H9 (cell line): ENCODE measurements at places on chromosomes 3 and 15. TPM values are rescaled to one million over a fixed set of nuclear protein-coding genes. Genes with fewer than 3 reads are reported as not detected.

Gene ITIH4
- total RNA-seq, result 3.0 and 3.4 TPM in 2 replicates

Gene CACNA1D
- 1.9 and 3.5 TPM in 2 replicates for total RNA-seq

Gene ELL3
- total RNA-seq, result 6.4 and 7.2 TPM in 2 replicates

DNA sequence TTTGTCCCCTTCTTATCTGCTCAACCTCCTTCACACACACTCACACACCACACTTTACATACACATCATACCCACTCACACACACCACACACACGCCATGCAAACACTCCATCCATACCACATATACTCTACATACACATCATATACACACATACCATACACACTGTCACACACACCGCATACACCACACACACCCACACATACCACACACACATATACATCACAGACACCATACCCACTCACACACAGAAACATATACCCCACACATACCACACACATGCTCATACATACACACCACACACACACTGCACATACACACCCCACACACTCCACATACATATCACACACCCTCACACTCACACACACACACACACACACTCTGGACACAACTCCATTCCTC, 54.3 kb upstream of the ACP3 start:
- DNase-seq, result no peak

- no peak for DNase-seq
Observed at GRCh38 chr15:39869254-39869653, 50.8 kb downstream of the GPR176 start.

DNA sequence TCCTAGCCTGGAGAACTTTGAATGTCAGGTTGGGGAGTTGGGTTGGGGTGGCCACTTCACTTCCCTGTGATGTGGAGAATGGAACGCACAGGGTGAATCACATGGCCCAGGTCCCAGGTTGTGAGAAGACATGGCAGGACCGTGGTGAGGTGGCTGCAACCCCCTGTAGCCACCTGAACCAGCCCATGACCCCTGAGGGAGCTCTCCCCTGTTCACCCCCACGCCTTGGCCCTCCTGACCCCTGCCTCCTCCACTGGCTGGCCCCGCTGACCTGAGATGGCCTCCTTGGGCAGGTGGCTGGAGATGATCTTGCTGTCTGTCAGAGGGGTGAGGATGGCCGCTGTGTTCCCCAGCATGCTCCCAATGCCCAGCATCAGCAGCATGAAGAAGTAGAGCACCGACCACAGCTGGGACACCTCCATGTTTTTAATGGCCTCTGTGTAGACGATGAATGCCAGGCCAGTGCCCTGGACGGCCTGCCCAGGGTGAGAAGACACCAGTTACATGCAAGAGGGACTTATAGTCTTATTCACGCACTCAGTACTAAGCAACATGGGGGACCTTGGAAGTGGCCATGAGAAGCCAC, 31.0 kb downstream of the SLC6A20 start:
- no peak for DNase-seq

- DNase-seq, result no peak
Observed at GRCh38 chr3:102090721-102091045, 241.4 kb downstream of the NFKBIZ start.

DNA sequence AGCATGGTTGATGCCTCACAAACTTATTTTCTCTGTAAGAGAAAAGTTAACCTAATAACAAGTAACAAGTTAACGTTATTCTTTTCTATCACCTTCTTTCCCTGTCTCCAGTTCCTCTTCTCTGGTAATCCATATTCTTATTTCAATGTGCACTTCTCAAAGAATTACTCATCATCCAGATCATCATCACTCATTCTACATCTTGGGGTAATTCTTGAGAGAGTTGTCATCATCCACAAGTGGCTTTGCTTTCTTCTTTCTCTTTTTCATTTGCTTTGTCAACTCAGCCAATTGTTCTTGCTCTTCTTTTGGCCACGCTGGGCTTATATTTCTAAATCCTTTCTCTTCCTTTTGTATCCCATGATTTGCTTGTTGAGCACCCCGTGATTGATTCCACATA, 20.8 kb upstream of the RNF111 start:
- no peak for DNase-seq

DNA sequence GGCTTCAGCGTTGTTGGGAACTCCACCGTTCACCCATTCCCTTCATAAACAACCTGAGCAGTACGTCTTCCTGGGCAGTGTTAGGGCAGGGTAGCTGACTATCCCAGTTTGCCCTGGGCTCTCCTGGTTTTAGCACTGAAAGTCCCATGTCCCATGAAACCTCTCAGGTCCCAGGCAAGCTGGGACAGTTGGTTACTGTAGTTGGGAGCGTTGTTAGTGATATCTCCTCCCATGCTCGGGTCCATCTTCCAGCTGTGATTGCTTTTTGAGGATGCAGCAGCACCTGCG, 60.9 kb upstream of the HERC1 start:
- DNase-seq, result no peak

DNA sequence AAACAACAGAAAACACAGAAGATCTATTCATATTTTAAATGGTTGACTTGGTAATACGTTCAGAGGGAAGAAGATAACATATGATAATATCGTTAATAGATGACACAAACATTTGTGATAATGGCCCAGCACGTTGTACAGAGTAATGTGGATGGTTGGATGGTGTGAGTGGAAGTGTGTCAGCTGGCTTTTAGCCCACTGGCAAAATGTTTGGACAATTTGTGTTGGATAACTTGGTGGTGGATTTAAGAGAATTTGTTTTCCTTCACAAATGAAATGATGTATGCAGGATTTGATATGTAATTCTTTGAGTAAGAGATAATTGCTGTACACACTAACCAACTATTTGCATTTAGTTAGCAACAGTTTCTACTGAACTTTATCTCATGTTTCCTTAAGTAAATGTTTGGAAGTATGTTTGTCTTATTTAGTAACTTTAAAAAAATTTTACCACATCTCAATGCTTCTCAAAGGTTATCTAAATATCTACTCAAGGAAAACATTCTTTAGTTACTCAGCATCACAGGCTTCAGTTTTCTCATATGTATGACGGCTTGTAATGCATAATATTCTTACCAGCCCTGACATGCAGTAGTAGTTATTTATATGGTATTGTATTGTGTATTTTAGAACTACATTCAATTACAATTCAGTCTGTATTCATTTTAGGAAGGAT, 328.5 kb upstream of the GOLIM4 start:
- DNase-seq, result no peak
